Osteoblast (primary cell): ENCODE measurements at places on chromosomes 3 and 15. TPM values are rescaled to one million over a fixed set of nuclear protein-coding genes. Genes with fewer than 3 reads are reported as not detected.
A peak's percentile ranks its signal among the peaks of the same experiment; 100 is the strongest.

DNA sequence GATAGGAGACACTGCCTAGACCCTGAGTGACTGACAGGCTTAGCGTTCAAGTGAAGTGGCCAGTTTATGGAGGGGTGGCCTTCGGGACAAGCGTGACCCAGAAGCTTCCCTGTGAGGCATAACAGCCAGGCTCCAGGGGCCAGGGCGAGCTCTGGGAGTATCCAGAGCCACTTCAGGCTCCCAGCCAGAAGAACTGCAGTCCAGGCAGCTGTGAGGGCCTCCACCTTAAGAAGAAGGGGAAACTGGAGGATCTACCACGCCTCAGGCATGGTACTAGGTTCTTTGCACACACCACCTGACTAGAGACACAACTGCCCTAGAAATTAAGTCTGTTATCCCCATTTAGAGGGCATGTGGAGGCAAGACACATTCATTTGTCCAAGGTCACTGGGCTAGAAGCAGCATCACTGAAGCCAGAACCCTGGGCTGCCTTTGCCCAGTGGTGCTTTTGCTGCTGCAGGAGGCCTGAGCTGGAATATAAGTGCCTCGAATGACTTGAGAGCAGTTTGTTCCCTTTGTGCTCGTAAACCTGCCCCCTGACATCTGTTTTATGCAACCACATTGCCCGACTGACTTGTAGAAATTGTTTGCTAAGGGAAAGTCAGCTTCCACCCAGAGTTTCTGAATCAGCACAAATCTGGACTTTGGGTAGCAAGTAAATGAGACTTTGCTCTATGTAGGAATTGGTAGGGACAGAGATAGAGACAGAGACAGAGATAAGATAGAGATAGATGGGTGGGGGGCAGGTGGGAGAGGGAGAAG is 23.3 kb downstream of the RASGRF1 start:
- no peak for DNase-seq

GRCh38 chr3:10518506-10519150 is 13.2 kb upstream of the ATP2B2 start:
- peak; percentile 91 for DNase-seq

DNA sequence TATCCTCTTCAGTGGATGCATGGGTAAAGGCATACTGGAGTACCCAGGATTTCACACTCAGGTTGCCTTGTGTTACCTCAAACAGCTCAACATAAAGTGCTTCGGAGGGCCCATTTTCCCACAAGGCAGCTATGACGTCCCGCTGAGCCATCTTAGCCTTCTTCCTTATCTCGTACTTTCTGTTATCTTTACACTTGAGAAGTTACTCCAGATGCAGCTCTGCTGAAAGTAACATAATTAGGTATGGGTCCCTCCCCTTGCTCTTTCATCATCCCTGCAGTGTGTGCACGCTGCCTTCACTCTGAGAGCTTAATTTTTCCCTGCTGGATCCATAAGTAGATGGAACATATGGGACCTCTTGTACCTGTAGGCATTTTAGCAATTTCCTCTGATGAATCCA is 410.3 kb downstream of the AGBL1 start:
- no peak for DNase-seq

- no peak for DNase-seq
Observed at GRCh38 chr3:34008191-34008590, 209.8 kb downstream of the PDCD6IP start.

DNA sequence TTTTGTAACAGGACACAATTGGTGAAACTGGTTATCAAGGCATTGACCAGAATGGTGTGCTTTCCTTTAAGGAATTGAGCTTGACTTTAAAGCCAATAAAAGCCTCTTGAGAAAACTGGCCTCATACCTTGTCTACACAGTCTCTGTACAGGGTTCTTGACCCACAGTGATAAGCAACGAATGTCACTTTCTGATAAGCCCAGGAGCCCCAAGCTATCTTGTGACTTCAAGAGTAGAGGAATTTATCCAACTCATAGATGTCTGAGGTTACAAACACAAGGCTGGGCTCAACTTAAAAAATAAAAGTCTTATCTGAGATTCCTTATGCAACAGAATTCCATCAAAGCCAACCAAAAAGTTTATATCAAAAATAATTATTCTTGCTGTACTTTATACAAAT is 212.1 kb downstream of the GBE1 start:
- no peak for DNase-seq

DNA sequence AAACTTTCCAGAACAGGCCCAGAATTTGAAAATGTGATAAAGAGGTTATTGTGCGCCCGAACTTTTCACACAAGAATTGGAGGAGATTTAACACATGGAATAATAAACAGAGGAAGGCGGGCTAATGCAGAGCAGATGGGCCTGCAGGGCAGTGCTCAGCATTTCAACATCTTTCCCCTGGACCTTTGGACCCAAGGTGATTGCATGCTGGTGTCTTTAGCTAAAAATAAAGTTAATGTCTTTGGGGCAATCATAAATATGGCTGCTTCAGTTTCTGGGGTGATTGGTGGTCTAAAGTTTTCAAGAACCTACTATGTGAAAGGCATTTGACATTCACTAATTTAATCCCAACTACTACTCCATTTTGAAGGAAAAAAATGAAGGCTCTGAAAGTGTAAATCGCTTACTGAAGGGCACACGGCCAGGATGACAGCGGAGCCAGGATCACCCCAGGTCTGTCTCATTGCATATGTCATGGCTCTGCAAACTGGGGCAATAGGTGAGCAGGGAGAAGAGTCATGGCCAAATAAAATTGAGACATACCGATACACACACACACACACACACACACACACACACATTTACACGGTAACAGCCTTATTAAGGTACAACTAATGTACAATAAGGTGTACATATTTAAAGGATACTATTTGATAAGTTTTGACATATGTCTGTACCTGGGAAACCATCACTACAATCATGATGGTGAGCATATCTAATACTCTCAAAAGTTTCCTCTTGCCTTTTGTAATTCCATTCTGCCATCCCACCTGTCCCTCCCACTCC is 243.1 kb upstream of the LRRFIP2 start:
- DNase-seq, result no peak

GRCh38 chr3:53075743-53076140 is 29.9 kb upstream of the SFMBT1 start:
- DNase-seq, result no peak

- peak; percentile 54 for DNase-seq
Observed at GRCh38 chr3:100650651-100651619, 41.5 kb downstream of the ADGRG7 start.

GRCh38 chr15:65896236-65896635 is 26.9 kb downstream of the RAB11A start:
- DNase-seq, result no peak

DNA sequence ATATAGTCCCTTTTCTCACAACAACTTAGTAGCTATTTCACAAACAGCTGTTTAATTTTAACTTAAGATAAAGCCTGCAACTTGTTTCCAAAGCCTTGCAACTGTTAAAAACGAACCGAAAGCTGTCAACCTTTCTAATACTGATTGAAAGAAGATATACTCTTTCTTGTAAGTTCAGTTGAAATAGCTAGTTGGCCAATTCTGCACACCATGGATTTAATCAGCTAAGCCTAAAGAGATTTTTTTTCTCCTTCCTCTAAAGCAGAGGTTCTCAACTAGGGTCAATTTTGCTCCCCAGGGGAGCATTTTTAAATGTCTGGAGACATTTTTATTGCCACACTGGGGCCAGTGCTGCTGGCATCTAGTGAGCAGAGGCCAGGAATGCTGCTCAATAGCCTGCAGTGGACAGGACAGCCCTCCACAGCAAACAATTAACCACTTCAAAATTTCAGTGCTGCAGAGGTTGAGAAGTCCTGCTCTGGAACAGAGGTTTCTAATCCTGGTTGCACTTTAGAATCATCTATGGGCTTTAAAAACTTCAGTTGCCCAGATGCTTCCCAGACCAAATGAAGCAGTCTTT is 26.2 kb downstream of the MINDY4B start:
- no peak for DNase-seq

GRCh38 chr15:39250001-39250400 is 330.9 kb upstream of the THBS1 start:
- no peak for DNase-seq

GRCh38 chr3:194137506-194138474 is 1.8 kb downstream of the HES1 start:
- peak; percentile 94 for DNase-seq

- DNase-seq, result no peak
Observed at GRCh38 chr3:14725013-14725412, 50.1 kb downstream of the C3orf20 start.

DNA sequence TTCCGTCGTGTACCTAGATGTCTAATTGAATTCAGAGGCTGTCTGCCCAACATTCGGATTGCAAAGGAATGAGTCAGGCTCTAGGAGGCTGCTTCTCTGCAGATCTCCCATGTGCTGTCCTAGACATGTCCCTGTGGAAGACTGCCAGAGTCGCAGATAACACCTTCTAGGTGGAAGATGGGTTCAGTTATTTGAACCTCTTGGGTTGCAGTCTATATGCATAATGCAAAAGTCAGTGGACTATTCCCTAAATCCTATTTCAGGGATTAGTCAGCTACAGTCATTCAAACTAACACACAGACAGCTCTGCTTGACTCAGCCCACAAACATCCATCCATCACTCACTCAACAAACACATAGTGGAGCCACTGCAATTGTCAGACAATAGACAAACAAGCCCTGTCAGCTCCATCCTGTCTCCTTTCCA is 300.0 kb upstream of the CTNNB1 start:
- DNase-seq, result peak; percentile 68

- no peak for DNase-seq
Observed at GRCh38 chr3:29274667-29275066, 6.2 kb upstream of the RBMS3 start.

- no peak for DNase-seq
Observed at GRCh38 chr3:55795746-55796145, 308.6 kb upstream of the WNT5A start.

GRCh38 chr3:46890132-46890531 is 12.6 kb downstream of the PTH1R start:
- peak; percentile 79 for DNase-seq

- DNase-seq, result peak; percentile 57
Observed at GRCh38 chr15:91203619-91204203, 103.7 kb downstream of the SV2B start.

DNA sequence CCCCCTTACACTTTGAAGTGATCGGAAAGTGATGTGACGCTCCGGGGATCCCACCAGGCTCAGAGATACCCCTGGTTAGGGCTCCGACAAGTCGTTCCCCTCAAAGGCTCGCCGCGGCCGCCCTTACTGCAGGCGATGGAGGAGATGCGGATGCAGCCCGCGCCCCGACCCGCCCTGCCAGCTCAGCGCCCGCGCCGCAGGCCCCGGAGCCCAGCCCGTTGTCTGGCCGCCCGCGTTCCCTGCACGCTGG is 228 bp downstream of the GLT8D1 start:
- no peak for DNase-seq

GRCh38 chr15:36106640-36107335 is 472.6 kb upstream of the CDIN1 start:
- DNase-seq, result no peak

SPCS1 gene
- 60.1 and 67.0 TPM in 2 replicates for total RNA-seq

MKRN3 gene
- total RNA-seq, result 0.36 and 0.59 TPM in 2 replicates

CPNE4 gene
- total RNA-seq, result not detected in 2 replicates

GPR160 gene
- 0.29 TPM in 1 of 2 replicates, not detected in the other for total RNA-seq

GLCE gene
- total RNA-seq, result 14.8 and 17.7 TPM in 2 replicates

FBXO40 gene
- total RNA-seq, result not detected in 2 replicates

PRTG gene
- total RNA-seq, result 4.7 and 5.6 TPM in 2 replicates

FGF7 gene
- 377 and 445 TPM in 2 replicates for total RNA-seq

TMEM266 gene
- total RNA-seq, result not detected in 2 replicates

IMP3 gene
- 46.6 and 64.4 TPM in 2 replicates for total RNA-seq

ITGA11 gene
- 567 and 697 TPM in 2 replicates for total RNA-seq
